ENCODE measurements at places on chromosomes 13 and 19.

- DNase-seq, result no peak
Measured at GRCh38 chr13:30857018-30857417, 49.1 kb upstream of the MEDAG start.

- no peak for DNase-seq
Measured at GRCh38 chr13:59038824-59039223, 1124.9 kb downstream of the DIAPH3 start.

DNA sequence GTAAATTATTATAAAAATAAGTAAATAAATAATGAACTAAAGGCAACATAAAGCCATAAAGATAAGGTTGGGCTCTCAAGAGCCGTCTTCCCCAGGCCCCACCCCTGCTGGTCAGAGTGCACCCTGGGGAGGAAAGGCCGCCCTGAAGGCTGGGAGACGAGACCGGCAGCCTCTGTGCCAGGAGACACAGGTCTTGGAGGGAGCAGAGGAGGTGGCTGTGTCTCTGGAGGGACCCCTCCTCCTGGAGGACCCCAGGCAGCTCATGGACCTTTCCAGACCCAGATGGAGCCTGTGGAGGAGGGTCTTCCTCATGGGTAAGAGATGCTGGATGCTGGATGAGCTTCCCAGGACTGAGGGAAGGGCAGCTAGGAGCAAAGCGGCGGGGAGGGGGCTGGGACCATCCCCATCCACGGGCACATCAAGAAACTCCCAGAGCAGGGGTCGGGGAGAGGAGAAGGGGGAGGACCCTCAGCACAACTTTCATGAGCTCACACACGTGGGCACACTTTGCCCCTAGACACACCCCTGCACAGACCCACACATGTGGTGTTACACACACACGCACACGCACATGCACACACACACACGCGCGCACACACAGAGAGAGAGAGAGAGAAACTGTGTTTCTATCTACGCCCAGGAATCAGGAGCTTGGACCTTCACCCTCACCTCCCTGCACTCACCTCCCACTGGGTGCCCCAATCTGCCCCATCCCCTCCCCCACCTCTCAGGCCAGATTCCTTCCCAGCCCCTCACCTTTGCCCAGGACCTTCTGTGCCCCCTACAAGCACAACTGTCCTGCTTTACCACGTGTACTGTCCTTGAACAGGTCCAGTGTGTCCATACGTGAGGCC, at the start of gene CEACAM18:
CEACAM18 (plus strand) TSS at position 159 of the 854 bp plus-strand sequence.
- DNase-seq, result no peak

GRCh38 chr13:99665711-99666110, 164.4 kb downstream of the TM9SF2 start:
- DNase-seq, result no peak

DNA sequence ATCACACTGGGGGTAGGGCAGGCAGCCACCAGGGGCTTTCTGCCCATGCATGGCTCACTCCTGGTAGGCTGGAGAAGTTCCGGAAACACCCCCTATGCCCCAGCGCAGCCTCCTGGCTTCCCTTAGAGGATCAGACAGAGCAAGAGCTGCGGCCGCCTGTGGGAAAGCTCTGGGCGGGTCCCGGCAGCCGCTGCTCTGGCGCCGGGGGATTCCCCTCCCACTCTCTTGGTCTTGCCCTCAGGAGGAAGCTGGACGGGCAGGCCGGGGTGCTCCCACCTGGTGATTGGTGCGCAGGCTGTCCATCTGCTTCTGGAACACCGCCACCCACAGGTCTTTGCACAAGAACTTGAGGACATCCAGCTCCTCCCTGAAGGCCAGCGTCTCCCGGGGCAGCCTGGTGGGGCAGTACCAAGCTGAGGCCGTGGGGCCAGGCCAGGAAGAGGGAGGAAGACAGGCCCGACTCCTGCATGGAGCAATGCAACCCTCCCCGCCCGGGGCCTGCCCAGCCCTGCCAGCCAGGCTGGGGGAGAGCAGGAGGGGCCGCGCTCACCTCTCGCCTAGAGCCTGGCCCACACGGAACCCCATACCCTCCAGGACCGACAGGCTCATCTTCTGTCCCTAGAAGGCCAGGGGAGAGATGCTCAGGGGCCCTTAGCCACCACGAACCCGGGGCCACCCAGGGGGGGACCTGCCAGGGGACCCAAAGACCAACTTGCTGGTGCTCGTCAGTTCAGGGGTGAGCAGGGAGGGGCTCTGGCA, 4.0 kb upstream of the NKPD1 start:
- peak; percentile 41 for DNase-seq

DNA sequence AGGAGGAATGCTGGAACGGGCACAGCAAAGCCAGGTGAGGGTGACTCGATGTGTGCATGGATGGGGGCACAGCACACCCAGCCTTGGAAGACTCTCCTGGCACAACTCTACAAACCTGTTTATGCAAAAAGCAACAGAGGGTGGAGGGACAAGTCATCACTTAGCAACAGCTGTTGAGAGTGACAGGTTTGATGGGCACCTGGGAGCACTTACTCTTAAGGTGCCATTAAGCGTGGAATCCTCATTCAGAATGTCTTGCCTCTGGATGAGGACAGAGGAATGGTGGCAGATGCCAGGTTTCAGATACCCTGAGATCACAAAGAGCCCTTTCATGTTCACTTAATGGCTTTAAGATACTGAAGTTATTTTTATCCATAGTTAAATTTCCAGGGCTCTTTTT, 97.0 kb downstream of the DCT start:
- no peak for DNase-seq

DNA sequence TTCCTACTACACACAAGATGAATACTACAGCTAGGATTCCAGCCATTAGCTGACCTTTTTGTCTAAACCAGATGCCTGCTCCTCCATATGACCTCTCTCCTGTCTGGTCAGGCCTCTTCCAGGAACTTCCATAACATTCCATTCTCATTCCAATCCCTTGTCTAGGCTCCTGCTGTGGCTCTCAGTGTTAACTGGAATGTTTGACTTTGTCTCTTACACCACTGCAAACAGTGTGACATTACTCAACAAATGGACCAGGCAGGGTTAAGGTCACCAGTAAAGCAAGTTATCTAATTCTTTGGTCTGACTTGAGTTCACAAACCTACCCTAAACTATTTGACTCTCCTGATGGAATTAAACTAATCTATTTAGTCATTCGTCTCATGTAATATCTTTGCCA, 2.1 kb upstream of the GPC6 start:
- no peak for DNase-seq

GRCh38 chr19:35641515-35642151, at the start of gene ETV2:
TSS of gene ETV2 (plus strand) at chr19:35641745. CDS start at chr19:35642461, 716 bp downstream.
- peak; percentile 20 for DNase-seq

DNA sequence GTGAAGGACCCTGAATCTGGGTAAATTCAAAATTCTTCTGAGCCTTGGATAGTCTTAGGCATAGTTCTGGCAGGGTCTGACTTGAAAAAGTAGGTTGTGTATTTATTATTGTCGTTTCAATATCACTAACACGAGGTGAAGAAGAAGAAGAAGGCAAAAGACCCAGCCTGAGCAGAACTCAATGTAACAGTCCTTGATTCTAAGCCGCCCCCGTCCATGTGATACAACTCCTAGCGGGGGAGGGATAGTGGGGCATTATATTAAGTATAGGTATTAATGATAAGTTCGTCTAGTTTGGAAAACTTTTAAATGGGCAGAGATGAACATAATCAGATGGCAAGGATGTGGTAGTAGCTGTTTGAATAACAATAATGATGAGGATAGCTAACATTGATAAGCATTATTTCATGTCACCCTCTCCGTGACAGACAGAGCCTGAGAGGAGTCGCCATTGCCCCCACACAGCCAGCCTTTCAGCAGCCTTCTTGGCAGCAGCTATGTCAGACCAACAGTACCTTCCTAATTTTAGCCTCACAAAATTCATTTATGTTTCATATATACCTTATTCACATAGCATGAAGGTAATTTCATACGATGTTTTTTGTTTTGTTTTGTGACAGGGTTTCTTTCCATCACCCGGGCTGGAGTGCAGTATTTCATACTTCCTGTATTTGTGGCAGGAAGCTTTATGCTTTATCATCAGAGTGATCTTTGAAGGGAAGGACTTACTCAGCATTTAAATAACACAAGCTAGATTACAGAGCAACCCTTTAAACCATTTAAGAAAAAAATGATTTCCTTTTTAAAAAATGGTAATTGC, 64.4 kb upstream of the NPAS1 start:
- DNase-seq, result no peak

GRCh38 chr19:46670813-46671212, 9.8 kb upstream of the DACT3 start:
- DNase-seq, result no peak

- DNase-seq, result no peak
Measured at GRCh38 chr13:94079876-94080275, 399.6 kb downstream of the DCT start.

DNA sequence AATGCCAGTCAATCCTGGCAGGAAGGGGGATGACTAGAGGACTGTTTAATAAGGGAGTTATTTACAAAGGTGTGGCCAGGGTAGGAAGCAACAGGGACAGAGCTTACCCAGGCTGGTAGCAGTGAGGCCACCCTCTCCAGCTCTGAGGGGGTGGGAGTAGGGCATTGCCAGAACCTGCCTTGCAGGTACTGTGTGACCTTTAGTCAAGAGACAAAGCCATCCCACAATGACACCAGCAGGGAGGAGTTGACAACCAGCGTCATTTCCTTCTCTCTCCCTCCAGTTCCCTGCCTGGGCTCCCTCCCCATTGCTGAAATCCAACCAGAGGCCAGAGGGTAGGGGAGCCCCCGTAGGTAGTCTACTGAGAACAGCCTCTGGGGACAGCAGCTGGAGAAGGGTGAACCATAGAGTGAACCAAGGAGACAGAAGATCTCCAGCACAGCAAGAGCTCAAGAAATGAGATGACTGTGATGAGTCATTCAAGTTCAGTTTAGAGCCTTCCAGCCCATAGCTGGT, 33.3 kb upstream of the SPATA13 start:
- DNase-seq, result no peak

GRCh38 chr13:110410936-110411687, 104.0 kb downstream of the COL4A2 start:
- peak; percentile 68 for DNase-seq

GRCh38 chr13:43569658-43570057, 217.1 kb downstream of the ENOX1 start:
- no peak for DNase-seq

DNA sequence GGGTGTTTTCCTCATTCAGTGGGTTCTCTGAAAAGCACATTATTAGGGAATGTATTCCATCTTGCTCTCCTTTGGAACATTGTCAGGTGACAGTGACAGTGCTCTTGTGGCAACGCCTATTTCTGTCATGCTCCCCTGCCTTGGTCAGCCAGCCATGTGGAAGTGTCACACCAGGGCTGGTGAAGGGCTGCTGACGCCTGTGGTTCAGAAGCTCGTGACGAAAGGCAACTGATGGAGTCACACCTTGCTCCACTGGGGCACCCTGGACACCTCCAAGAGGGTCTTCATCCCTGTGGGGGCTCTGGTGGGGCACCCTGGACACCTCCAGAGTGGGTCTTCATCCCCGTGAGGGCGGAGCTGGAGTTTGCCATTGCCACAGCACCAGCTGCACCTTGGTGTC, 68.9 kb upstream of the GPR183 start:
- DNase-seq, result no peak

DNA sequence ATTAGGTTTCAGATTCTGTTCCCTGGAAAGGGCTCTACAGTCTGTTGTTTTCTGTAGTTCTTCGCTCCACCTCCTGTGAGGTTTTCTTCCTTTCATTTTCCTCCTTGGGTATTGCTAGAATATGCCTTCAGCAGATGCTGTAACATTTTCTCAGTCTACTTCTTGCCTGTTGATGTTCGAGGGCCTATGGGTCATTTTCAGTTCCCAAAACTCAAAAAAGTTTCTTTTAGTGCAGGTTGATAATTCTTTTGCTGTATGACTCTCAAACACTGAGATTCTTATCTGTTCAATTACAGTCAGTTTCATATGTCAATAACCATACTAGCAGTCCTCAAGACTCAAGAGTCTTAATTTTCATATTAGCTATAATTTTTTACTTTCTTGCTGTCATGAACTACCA, 268.3 kb downstream of the RFC3 start:
- no peak for DNase-seq

DNA sequence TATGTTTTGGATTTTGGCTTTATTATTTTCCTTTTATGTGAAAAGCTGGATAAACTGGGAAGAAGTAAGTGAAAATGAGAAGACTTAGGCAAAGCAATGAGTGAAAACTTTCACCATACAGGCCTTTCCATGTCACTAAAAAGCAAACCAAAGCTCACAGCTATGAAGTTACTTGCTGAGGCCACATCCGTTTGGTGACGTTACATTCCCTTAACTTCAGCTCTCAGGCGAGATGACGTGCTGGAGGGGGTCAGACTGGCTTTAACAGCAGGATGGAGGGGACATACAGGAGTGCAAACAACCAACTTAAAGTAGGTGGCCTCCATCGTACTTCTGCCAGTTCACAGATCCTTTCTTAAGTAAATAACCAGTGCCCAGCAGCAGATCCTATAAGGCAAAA, 522.3 kb downstream of the MYO16 start:
- no peak for DNase-seq

GRCh38 chr19:57829316-57829715, 783 bp upstream of the ZNF587B start:
- no peak for DNase-seq

- DNase-seq, result no peak
Measured at GRCh38 chr19:14575428-14575980, 3.6 kb upstream of the NDUFB7 start.

GRCh38 chr19:31331536-31331935, 17.7 kb downstream of the TSHZ3 start:
- no peak for DNase-seq

- DNase-seq, result no peak
Measured at GRCh38 chr19:43610493-43610892, 1.4 kb upstream of the SRRM5 start.

DNA sequence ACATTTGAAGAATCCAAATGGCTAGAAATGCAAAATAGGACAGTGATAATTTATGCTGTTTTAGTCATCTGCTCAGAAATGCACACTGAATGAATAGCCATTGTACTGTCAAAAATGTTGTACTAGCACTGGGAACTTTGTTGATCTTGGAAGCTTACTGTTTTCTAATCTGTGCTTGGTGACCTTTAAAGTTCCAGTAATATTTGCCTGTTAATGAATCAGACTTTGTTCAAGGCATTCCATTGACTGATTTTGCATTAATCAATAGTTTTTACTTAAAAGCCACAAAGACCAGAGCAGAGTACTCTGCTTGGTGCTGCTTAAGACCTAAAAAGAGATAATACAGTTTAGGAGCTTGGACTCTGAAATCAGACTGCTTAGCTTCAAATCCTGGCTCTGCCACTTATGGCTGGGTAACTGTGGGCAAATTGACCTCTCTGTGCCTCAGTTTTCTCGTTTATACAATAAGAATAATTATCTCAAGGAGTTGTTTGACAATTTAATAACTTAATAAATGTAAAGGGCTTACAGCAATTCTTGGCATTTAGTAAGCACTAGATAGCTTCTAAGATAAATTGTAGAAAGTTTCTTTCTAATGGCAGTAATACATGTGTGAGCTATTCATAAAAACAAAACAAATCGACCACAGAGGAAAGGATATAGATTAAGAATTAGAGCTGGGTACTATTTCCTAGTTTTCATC, 4.6 kb upstream of the SLAIN1 start:
- DNase-seq, result no peak
